ENCODE measurements at places on chromosomes 1 and 21.

GRCh38 chr1:172122381-172122780 lies 281.1 kb downstream of the DNM3 start:
- DNase-seq = no peak

DNA sequence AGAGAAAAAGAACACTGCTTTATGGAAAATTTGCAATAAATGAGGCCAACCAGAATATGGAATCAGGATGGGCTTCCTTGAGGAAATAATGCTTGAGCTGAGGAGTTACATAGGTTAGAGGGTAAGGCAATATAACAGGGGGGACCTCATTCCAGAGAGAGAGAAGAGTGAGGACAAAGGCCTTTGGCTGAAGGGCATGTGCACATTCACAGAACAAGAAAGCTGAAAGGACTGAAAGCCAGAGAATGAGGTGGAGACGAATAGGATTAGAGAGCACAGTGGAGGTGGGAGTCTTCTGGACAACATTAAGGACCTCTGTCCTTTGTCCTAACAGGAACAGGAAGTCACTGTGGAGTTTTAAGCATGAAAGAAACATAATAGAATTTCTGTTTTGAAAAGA lies 60.7 kb upstream of the MROH9 start:
- DNase-seq = no peak

- DNase-seq = no peak
These were observed 465.6 kb upstream of the ADGRL4 start for GRCh38 chr1:79472067-79472656.

DNA sequence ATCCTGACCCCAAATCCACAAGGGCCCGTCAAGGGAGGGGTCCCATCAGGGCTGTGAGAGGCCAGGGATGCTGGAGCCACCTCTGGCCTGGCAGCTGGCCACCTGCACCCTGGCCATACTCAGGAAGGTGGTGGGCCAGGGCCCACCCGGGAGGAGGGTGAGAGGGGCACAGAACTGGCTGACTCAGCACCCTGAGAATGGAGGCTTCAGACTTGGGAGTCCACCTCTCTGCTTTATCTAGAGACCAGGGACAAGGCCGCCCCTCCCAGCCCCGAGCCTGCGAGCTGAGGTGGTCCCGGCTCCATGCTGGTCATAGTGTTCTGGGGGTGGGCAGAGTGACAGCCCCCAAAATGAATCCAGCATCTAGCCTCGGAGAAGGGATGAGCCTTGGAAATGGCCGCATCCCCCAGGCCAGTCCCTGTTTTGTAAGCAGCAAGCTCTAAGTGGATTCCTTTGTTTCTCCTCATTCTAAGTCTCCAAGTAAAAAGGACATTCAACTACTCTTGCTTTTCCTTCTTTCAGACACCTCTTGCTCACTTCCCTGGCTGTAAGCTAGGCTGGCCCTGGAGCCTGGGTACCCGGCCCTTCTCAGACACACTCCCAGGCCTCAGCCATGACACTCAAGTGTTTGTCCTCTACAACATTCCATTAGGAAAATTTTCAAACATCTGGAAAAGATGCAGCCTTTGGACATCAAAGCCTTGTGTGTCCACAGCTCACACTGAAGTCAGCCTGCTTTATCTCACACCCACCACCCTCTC lies 12.3 kb downstream of the WNT3A start:
- no peak for DNase-seq

DNA sequence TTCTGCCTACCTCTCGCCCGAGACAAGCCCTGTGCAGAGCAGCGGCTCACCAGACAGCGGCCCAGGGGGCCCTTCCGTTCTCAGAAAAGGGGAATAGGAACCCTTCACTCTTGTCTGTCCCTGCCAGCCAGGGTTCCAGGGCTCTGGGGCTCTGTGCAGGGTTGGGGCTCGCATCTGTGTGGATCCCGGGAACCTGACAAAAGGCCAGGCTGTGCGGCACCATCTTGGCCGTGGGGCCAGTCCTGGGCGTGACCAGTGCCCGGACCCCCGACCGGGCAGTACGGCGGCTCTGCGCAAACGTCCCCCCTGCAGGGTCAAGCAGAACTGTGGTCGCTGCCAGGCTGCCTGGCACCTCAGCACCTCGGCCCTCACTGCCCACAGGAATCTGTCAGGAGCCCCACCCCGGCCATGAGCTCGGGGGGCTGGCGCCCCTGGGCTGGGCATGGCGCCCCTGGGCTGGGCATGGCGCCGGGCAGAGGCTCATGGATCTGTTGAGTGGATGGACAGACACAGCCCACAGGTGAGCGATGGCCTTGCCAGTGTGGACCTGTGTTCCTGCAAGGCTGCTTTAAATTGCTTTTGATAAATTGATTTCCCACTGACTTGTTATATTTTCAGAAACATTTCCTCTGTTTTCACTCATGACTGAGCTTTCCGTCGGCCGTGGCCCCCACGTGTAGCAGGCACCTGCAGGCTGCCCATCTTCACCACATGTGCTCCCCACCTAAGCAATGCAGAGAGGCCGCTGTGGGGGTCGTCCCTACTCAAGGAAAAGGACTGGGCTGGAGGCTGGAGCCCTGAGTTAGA lies 59.0 kb downstream of the SLX9 start:
- DNase-seq = no peak

Measured in right kidney (tissue), 9 donors.